ENCODE measurements at places on chromosomes 2 and 18. TPM values are rescaled to one million over a fixed set of nuclear protein-coding genes. Genes with fewer than 3 reads are reported as not detected.

GRCh38 chr2:196170213-196170605 lies 1.2 kb downstream of the STK17B start:
- peak overlapping the region; percentile 94 for H3K27ac ChIP-seq
- no peaks in the 10 kb centered on the region for H3K36me3 ChIP-seq
- H3K4me1 ChIP-seq = peaks cover 15% of the 10 kb centered on the region
- no peaks in the 10 kb centered on the region for H3K27me3 ChIP-seq
- peak overlapping the region; percentile 82 for H3K4me3 ChIP-seq
- no peak for DNase-seq

Gene SCYGR2
- total RNA-seq = not detected

GRCh38 chr2:159557437-159558034 lies 58.8 kb downstream of the BAZ2B start:
- no peaks in the 10 kb centered on the region for H3K4me1 ChIP-seq
- no peaks in the 10 kb centered on the region for H3K36me3 ChIP-seq
- H3K27ac ChIP-seq = peak overlapping the region; percentile 60

- DNase-seq = no peak
- H3K27me3 ChIP-seq = no peaks in the 10 kb centered on the region
- H3K4me1 ChIP-seq = peaks cover 68% of the 10 kb centered on the region
- no peak overlapping the region for H3K27ac ChIP-seq
Measured at GRCh38 chr2:197196541-197197180, 113.9 kb downstream of the ANKRD44 start.

DNA sequence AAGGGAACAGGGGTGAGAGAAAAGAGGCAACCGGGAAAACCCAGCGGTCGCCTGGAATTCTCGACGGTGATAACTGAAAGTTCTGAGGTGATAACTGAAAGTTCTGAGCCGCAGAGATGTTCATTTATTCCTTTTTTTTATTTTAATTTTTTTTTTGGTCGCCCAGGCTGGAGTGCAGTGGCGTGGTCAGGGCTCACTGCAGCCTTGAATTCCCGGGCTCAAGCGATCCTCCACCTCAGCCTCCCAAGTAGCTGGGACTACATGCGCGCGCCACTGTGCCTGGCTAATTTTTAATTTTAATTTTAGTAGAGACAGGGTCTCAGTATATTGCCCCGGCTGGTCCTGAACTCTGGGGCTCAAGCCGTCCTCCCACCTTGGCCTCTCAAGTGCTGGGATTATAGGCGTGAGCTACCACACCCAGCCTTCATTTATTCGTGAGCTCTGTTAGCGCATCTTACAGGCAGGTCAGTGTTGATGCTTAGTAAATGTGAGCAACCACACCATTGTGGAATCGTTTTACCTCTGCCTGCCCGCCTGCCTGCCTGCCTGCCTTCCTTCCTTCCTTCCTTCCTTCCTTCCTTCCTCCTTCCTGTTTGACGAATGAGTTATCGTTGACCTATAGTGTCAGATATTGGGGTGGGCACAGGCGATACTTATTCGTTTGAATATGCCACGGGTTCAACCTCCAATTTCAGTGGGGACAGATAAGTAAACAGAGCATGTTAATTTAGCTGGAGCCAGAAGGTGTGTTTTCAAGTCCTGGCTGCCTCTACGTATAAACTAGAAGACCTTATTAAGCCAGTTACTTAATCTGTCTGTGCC lies 557 bp upstream of the E2F6 start:
- no peaks in the 10 kb centered on the region for H3K27me3 ChIP-seq
- peaks cover 32% of the 10 kb centered on the region for H3K4me1 ChIP-seq
- peak overlapping the region; percentile 82 for H3K4me3 ChIP-seq
- peak overlapping the region; percentile 96 for H3K27ac ChIP-seq
- DNase-seq = no peak

Gene CRYGC
- total RNA-seq = not detected

DNA sequence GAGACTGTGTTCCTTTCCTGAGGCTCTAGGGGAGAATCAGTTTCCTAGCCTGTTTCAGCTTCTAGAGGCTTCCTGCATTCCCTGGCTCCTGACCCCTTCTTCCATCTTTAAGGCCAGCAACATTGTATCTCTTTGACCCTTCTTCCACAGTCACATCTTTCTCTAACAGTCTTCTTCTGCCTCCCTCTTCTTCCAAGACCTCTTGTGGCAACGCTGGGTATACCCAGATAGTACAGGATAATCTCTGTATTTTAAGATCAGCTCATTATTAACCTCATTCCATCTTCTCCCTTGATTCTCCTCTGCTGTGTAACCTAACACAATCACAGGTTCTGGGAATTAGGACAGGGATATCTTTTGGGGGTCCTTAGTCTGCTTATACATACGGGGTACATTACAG lies 8.9 kb upstream of the MYL12A start:
- no peak overlapping the region for H3K27ac ChIP-seq
- no peaks in the 10 kb centered on the region for H3K4me1 ChIP-seq
- H3K27me3 ChIP-seq = no peaks in the 10 kb centered on the region
- no peaks in the 10 kb centered on the region for H3K36me3 ChIP-seq
- DNase-seq = no peak
- no peak overlapping the region for H3K4me3 ChIP-seq

Gene SERPINB12
- total RNA-seq = not detected

GRCh38 chr2:127007652-127008051 lies 99.3 kb downstream of the BIN1 start:
- no peaks in the 10 kb centered on the region for H3K36me3 ChIP-seq
- H3K4me1 ChIP-seq = no peaks in the 10 kb centered on the region
- no peak overlapping the region for H3K27ac ChIP-seq
- no peaks in the 10 kb centered on the region for H3K27me3 ChIP-seq
- no peak overlapping the region for H3K4me3 ChIP-seq
- no peak for DNase-seq

DNA sequence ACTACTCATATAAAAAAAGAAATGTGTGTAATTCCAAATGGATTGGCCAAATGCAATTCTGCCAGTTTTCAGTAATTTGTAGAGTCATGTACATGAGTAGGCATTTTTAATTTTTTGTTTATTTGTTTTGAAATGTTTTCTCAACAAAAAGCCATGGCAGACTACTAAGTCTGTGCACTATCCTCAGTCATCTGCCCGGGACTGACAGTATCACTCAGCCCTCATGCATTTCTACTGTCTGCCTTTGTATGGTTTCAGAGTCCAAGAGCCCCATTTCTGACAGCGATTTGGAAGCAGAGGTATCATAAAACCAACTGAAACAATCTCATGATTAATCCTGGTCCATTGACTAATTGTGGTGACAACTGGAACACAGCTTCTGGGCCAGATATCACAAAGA lies 109.9 kb upstream of the NYAP2 start:
- no peaks in the 10 kb centered on the region for H3K36me3 ChIP-seq
- H3K27ac ChIP-seq = no peak overlapping the region
- H3K4me1 ChIP-seq = no peaks in the 10 kb centered on the region
- no peak for DNase-seq

Gene GPR45
- total RNA-seq = not detected

Gene PUS10
- 11.2 TPM for total RNA-seq

DNA sequence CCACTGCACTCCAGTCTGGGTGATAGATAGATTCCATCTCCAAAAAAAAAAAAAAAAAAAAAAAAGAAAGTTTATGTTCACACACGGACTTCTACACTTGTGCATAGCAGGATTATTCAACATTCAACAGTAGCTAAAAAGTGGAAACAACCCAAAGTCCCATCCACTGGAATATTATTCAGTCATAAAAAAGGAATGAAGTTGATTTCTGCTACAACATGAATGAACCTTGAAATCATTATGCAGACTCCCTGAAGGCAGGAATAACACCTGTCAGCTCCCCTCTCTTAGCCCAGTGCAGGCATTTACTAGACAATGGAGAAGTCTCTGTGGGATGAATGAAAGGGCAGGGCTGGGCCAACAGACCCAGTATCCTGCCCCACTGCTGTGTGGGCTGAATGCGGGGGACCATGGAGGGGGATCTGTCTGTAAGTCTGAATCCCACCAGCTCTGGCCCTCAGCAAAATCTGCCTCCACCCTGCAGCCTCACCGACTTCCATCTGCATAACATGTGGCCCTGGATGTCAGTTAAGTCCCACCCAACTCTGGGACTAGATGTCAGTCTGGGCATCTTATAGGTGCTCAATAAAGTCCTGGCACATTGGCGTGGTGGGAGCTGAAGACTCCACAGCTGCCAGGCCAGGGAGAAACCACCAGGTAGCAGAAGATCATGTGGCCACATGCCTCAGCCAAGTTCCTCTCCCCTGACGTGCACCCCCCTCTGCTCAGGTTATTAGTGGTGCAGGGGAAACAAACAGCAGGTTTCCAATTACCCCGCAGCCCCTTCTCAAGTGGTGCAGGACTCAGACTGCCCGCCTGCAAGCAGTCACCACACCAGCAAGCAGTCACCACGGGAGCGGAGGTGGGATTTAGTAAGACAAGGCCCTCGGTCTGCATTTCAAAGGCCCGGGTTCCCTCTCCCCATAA lies 8.9 kb downstream of the ZFP36L2 start:
- no peaks in the 10 kb centered on the region for H3K27me3 ChIP-seq
- H3K36me3 ChIP-seq = no peaks in the 10 kb centered on the region
- H3K4me3 ChIP-seq = no peak overlapping the region
- H3K4me1 ChIP-seq = peaks cover 54% of the 10 kb centered on the region

DNA sequence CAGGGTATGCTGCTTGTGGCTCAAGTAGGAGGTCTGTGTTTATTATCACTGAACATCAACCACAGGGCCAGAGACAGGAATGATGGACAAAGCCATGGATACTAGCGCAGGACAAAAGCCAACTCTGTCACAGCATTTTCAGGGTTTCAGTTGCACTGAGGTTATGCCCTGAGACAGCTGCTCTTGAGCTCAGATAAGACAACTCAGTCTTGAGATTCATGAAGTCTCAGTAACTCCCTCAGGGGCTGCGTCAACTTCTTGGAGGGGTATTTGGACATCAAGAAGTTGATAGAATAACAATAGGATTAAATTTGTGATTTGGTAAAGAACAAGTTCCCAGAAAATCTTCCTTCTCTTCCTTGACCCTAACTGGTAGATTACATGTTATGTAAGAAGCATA lies 287.0 kb upstream of the SLC14A2 start:
- DNase-seq = no peak
- no peak overlapping the region for H3K4me3 ChIP-seq
- peak overlapping the region; percentile 9 for H3K27ac ChIP-seq
- H3K27me3 ChIP-seq = no peaks in the 10 kb centered on the region
- H3K4me1 ChIP-seq = no peaks in the 10 kb centered on the region

GRCh38 chr2:9666306-9666705 lies 35.5 kb upstream of the YWHAQ start:
- no peaks in the 10 kb centered on the region for H3K36me3 ChIP-seq
- no peak overlapping the region for H3K4me3 ChIP-seq
- no peak for DNase-seq
- no peak overlapping the region for H3K27ac ChIP-seq

- peak; percentile 42 for DNase-seq
- H3K27ac ChIP-seq = no peak overlapping the region
- no peaks in the 10 kb centered on the region for H3K4me1 ChIP-seq
- H3K27me3 ChIP-seq = no peaks in the 10 kb centered on the region
Measured at GRCh38 chr18:6145645-6146306, 250.5 kb upstream of the TMEM200C start.

DNA sequence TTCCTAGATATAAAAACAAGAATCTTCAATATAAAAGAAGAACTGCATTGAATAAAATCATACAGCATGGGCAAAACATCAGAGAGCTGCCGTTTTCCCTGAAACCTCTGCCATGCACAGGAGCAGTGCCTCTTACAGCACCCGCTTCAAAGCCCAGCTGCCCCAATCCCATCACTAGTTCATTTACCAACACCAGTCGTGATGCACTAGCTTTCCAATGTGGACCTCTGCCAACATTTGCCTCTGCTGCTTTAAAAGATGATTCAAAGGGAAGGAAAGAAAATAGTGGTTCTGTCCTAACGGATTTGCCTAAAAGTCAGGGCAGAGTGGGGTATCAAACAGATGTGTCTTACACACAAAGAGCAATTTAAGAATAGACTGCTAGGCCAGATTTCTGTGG lies 43.4 kb upstream of the AP1S3 start:
- no peak overlapping the region for H3K4me3 ChIP-seq
- no peak for DNase-seq
- H3K36me3 ChIP-seq = peaks cover 34% of the 10 kb centered on the region
- no peak overlapping the region for H3K27ac ChIP-seq
- no peaks in the 10 kb centered on the region for H3K4me1 ChIP-seq

GRCh38 chr2:15750822-15751329 lies 159.2 kb downstream of the DDX1 start:
- no peaks in the 10 kb centered on the region for H3K4me1 ChIP-seq
- H3K36me3 ChIP-seq = no peaks in the 10 kb centered on the region
- no peak overlapping the region for H3K27ac ChIP-seq
- no peak overlapping the region for H3K4me3 ChIP-seq
- DNase-seq = peak; percentile 10
- H3K27me3 ChIP-seq = no peaks in the 10 kb centered on the region

- no peak for DNase-seq
- peak overlapping the region; percentile 56 for H3K4me3 ChIP-seq
- no peak overlapping the region for H3K27ac ChIP-seq
- no peaks in the 10 kb centered on the region for H3K4me1 ChIP-seq
Measured at GRCh38 chr2:118309946-118310680, 221.8 kb downstream of the INSIG2 start.

- no peak overlapping the region for H3K27ac ChIP-seq
- H3K27me3 ChIP-seq = no peaks in the 10 kb centered on the region
- H3K4me1 ChIP-seq = peaks cover 48% of the 10 kb centered on the region
- H3K4me3 ChIP-seq = no peak overlapping the region
Measured at GRCh38 chr2:70243806-70244584, 4.4 kb downstream of the TIA1 start.

Gene LOXL3
- total RNA-seq = 3.6 TPM

Gene CNTNAP5
- not detected for total RNA-seq

GRCh38 chr2:74876081-74876886 lies 42.4 kb downstream of the HK2 start:
- peaks cover 18% of the 10 kb centered on the region for H3K4me1 ChIP-seq
- peaks cover 24% of the 10 kb centered on the region for H3K36me3 ChIP-seq
- no peak for DNase-seq
- peak overlapping the region; percentile 48 for H3K27ac ChIP-seq
- no peak overlapping the region for H3K4me3 ChIP-seq
- H3K27me3 ChIP-seq = no peaks in the 10 kb centered on the region

GRCh38 chr18:49581371-49581770 lies 19.5 kb downstream of the LIPG start:
- no peaks in the 10 kb centered on the region for H3K4me1 ChIP-seq
- H3K36me3 ChIP-seq = no peaks in the 10 kb centered on the region
- H3K27me3 ChIP-seq = no peaks in the 10 kb centered on the region

GRCh38 chr18:71011389-71011788 lies 722.5 kb downstream of the SOCS6 start:
- H3K36me3 ChIP-seq = no peaks in the 10 kb centered on the region
- H3K4me3 ChIP-seq = no peak overlapping the region
- no peaks in the 10 kb centered on the region for H3K4me1 ChIP-seq
- DNase-seq = no peak
- no peak overlapping the region for H3K27ac ChIP-seq

Gene SCN7A
- total RNA-seq = 54.0 TPM

DNA sequence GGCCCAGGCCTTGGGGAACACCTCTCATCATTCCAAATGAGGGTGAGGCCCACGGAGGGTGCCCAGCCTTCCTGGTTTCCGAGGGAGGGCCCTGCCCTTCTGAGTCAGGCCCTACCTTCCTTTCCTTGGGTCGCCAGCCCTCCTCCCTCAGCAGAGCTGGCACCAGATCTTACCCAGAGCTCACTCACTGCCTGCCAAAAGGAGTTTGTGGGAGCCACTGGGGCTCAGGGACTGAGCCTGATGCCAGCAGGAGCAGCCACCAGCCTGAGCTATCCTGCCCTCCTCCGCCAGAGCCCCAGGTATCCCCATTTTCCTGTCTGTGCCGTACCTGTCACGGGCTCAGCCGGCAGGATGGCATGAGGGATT lies 64.1 kb downstream of the NRP2 start:
- peak overlapping the region; percentile 55 for H3K27ac ChIP-seq
- H3K4me1 ChIP-seq = peaks cover 6% of the 10 kb centered on the region
- peaks cover 11% of the 10 kb centered on the region for H3K36me3 ChIP-seq
- no peaks in the 10 kb centered on the region for H3K27me3 ChIP-seq

Gene EGR4
- 0.10 TPM for total RNA-seq

Gene DTNA
- 19.2 TPM for total RNA-seq

Data from upper lobe of left lung (tissue), 6 donors.